ENCODE measurements at places on chromosomes 2 and 18. TPM values are rescaled to one million over a fixed set of nuclear protein-coding genes. Genes with fewer than 3 reads are reported as not detected.

GRB14 gene
- 10.1 TPM for total RNA-seq

CFC1 gene
- not detected for total RNA-seq

TSPYL6 gene
- not detected for total RNA-seq

DNA sequence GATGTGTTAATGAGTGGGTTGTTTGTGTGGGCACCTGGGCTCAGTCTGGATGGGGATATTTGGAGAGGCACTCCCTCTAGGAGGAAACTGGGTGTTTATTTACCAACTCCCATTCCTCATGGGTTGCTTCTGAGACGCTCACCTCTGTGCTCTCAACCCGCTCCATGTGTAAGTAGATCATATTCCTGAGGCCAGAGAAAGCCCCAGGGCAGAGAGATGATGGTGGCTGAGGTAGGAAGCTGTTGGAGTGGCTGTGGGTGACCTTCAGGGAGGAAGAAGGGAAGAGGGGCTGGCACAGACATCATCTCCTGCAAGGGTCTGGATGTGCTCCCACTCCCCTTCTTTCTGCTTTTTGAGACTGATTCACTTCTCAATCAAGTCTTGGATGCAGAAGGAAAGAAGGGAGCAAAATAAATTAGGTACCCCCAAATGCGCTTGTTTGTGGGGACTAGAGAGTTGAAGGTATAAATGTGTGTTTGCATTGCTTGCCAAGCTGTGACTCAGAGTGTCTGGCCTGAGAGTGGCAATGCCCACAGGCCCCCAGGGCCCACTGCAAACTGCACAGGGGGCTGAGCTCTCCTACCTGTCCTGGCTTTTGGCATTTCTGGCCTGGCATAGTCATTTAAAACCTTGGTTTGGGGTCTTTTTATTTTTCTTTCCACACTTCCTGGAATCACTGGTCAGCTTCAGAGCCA lies 57.2 kb upstream of the TNP1 start:
- H3K4me1 ChIP-seq = no peaks in the 10 kb centered on the region
- no peaks in the 10 kb centered on the region for H3K36me3 ChIP-seq
- no peak for DNase-seq
- no peaks in the 10 kb centered on the region for H3K27me3 ChIP-seq
- no peak overlapping the region for H3K27ac ChIP-seq

SPDYA gene
- 2.0 TPM for total RNA-seq

NDUFS1 gene
- total RNA-seq = 123 TPM

DNA sequence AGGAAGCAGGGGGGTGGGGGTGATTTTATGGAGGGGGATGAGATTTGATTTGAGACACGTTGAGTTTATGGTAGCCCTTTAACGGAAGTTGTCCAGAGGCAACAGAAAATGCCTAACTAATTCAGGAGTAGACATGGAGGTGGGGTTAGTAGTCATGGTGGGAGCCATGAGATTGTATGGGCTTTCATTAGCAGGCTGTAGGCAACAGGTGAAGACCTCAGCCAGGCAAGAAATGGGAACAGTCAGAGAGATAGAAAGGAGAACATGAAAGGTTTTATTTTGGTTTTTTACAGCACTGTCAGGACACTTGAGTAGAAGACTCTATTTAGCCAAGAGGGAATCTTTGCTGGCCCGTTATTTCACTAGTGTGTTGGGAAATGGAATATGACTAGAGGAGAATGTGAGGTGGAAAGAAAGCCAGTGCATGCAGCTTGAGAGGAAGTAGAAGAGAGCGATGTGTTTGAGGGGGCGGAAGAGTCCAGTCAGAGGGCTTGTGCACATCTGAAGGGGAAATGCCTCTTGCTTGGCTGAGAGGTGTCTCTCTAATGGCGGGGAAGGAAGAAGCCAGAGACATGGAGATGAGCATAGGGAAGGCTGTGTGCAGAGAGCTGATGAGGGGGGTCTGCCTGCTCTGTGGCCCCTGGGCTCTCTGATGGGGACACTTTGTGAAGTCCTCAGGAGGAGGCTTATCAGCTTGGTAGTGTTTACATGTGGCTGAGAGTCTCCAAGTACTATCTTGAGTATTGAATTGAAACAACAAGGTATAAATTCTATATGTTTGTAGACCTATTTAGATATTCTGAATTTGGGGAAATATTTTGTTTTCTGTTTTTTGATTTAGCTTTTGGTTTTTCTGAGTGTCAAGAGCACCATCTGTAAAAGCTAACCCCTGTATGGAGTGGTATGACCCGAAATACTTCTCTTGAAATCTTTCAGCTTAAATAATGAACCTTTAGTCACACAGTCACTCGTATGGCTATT lies 66.9 kb upstream of the ITM2C start:
- no peaks in the 10 kb centered on the region for H3K36me3 ChIP-seq
- no peaks in the 10 kb centered on the region for H3K27me3 ChIP-seq
- DNase-seq = no peak
- H3K27ac ChIP-seq = no peak overlapping the region

IL18R1 gene
- total RNA-seq = not detected

DNA sequence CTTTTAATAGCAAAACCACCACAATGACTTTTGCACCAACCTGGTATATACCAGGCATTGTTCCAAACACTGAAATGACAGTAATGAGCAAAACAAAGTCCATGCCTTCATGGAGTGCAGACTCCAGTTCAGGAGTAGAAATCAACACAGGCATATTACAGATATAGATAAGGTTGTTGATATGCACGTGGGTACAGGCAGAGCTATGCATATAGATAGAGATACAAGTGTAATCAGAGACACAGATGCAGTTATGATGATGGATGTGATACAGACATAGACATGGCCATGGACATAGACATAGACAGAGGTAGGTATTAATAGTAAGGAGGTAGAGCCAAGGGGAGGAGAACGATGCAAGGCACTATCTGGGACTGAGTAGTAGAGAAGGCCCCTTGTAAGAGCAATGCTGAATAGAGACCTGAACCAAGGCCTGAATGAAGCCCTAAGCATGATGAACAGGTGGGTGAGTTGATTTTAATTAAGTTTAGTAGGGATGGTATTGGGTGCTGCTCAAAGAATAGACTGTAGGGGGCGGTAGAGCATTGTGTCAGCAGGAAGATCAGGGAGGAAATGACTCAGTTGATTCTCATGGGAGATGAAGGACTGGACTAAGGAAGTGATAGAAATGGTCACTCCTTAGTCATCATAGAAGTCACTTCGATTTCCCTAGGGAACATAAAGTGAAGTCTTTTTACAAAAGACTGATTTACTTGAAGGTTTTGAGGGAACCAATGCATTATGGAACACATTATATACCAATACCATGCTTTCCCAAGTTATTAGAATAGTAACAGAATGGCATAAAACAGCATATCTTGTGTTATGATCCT lies 39.4 kb downstream of the CMPK2 start:
- no peaks in the 10 kb centered on the region for H3K36me3 ChIP-seq
- H3K27me3 ChIP-seq = no peaks in the 10 kb centered on the region
- no peak overlapping the region for H3K4me3 ChIP-seq
- no peak overlapping the region for H3K27ac ChIP-seq
- no peak for DNase-seq

- no peak for DNase-seq
- H3K27me3 ChIP-seq = no peaks in the 10 kb centered on the region
- H3K4me3 ChIP-seq = no peak overlapping the region
- no peak overlapping the region for H3K27ac ChIP-seq
- peaks cover 2% of the 10 kb centered on the region for H3K36me3 ChIP-seq
- H3K4me1 ChIP-seq = no peaks in the 10 kb centered on the region
These were observed 84.3 kb downstream of the FANCL start for GRCh38 chr2:58156780-58157179.

MOGAT1 gene
- total RNA-seq = not detected

GRCh38 chr18:48784656-48785055 lies 166.1 kb downstream of the SMAD7 start:
- DNase-seq = no peak
- no peak overlapping the region for H3K27ac ChIP-seq
- no peaks in the 10 kb centered on the region for H3K27me3 ChIP-seq
- H3K4me3 ChIP-seq = no peak overlapping the region

Data from Caco-2 (cell line).